ENCODE measurements at places on chromosomes 13 and 19. TPM values are rescaled to one million over a fixed set of nuclear protein-coding genes. Genes with fewer than 3 reads are reported as not detected.

C19orf73 gene
- 1.4 TPM for total RNA-seq

DNA sequence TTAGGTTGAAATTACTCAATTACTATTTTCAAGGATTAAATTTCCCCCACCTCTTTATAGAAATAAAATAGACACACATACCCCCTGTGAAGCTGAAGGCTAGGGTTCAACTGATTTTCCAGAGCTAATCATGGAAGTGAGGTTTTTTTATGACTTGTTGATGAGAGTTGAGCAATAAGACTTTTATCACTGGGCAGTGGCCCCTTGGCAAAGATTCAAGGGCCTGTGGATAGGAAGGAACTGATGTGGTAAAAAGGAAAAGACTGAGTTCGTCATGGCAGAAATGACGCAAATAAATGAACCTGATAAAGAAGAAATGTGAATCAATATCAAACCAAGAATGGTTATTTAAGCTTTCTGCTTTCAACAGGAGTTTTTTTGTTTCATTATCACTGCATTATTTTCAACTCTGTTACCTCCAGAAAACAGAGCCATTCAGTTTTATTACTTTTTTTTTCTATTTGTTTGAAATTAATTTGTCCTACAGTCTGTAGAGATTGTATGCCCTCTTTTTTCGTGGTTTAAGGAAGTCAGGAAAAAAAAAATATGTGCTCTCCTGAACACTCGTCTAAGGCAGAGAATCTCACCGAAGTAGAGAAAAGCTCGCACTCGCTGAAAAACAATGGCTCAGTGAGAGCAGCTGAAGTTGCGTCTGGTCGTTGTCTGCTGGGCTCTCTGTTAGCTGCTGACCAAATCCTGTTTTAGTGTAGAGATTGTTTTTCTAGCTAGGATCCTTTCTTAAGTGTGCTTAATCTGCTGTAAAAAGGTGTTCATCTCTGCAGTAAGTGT is 38.9 kb downstream of the STOML3 start:
- DNase-seq, result no peak

GRCh38 chr19:42197375-42197817 is 20.1 kb downstream of the DEDD2 start:
- DNase-seq, result peak; percentile 64

DNA sequence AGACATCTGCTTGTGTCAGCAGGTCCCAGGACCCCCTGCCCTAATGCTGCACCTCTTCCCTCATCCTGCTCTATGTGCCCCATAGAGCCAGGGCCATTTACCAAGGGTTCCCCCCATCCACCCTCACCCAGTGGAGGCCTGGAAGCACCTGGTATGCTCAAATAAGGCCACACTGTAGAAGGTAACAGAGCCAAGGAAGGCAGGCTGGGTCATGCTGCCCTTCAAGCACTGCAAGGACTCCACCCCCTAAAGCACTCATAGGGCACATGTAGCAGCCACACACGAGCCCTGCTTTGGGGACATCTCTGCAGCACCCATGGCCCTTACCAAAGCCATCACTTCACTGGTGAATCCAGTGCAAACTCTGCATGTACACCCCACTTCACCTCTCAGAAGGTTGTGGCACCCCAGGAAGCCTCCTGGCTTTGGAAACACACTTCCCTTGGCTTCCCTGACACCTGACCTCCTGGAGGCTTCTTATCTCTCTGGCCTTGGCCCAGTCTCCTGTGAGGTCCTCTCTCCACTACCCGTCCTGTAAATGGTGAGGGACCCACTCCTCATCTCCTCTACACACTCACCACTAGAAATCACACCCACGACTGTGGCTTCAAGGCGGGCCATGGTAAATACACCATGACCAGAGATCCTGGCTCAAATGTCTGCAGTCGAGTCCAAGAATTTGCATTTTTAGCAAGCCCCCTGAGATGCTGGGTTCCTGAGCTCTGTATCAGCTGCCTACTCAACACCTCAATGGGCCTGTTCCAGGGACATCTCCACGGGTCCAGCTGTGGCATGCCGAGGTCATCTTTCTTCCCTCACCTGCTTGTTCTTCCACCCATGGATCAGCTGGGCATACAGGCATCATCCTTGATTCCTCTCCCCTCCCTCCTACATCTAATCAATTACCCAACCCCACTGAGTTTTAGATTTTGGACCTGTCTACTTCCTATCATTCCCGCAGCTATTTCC is 80.9 kb upstream of the DOCK9 start:
- no peak for DNase-seq

Measured in lower lobe of right lung (tissue), 2 donors.